Activated CD4-positive, alpha-beta T cell treated with anti-CD3 and anti-CD28 coated beads, Interleukin-2, amount 10 ng/mL, durations not matched to agents 24 days and 14 days (primary cell): ENCODE measurements at places on chromosomes 6 and 20. TPM values are rescaled to one million over a fixed set of nuclear protein-coding genes. Genes with fewer than 3 reads are reported as not detected.

Gene CST3
- 0.72 and 0.95 TPM in 2 replicates for total RNA-seq

Gene CPXM1
- total RNA-seq, result 0.14 and 0.38 TPM in 2 replicates

Gene TNFRSF6B
- not detected in 2 replicates for total RNA-seq

Gene LRRN4
- total RNA-seq, result not detected in 2 replicates

Gene ARHGAP40
- total RNA-seq, result not detected in 2 replicates

Gene CDKN1A
- total RNA-seq, result 77.8 and 82.7 TPM in 2 replicates

Gene NAPB
- 13.6 and 14.2 TPM in 2 replicates for total RNA-seq
